ENCODE measurements at places on chromosomes 12 and 14. TPM values are rescaled to one million over a fixed set of nuclear protein-coding genes. Genes with fewer than 3 reads are reported as not detected.

- H3K4me3 ChIP-seq, result no peak overlapping the region
- DNase-seq, result no peak
- H3K36me3 ChIP-seq, result no peaks in the 10 kb centered on the region
- H3K4me1 ChIP-seq, result no peaks in the 10 kb centered on the region
- no peaks in the 10 kb centered on the region for H3K27me3 ChIP-seq
These were observed 410.1 kb downstream of the NAV3 start for GRCh38 chr12:78240827-78241226.

DNA sequence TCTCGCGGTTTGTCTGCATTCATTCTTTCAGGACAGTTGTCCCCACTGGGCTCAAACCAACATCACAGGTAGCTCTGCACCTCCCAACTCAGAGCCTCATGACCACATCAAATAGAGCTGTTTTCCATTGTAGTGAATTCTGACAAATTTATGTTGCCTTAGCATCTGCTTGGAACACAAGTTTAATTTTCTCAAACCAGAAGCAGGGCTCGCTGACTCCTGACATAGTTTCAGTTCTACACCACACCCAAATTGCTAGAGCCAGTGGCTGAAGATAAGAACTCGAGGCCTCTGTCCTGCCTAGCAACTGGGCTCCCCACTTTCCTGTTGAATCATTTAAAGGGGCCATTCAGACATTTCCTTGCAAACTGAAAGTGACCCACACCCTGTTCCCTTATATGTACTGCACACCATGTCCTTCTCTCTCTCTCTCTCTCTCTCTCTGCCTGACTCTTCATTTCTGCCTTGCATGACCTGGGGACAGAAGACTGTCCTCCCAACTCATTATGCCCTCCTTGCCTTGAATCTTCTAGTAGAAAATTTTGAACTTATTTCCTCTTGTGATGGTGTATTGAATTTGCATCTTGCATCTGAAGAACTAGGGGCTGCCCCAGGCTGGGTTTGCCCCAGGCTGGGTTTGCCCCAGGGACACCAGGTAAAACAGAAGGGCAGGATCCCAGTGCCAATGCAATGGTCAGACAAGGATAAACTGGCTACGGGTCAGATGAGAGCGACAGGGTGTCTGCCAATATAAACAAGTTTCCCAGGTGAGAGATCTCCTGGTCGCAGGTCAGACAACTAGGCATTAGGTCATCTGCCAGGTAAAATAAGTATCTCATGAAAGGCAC is 9.7 kb upstream of the WSCD2 start:
- H3K36me3 ChIP-seq, result no peaks in the 10 kb centered on the region
- peak overlapping the region; percentile 90 for H3K27ac ChIP-seq
- H3K4me3 ChIP-seq, result no peak overlapping the region
- H3K27me3 ChIP-seq, result no peaks in the 10 kb centered on the region
- peaks cover 34% of the 10 kb centered on the region for H3K4me1 ChIP-seq

GRCh38 chr14:56660677-56661389 is 81.2 kb downstream of the TMEM260 start:
- no peak overlapping the region for H3K4me3 ChIP-seq
- peaks cover 5% of the 10 kb centered on the region for H3K27me3 ChIP-seq
- H3K27ac ChIP-seq, result no peak overlapping the region

GRCh38 chr12:91377436-91377835 is 194.8 kb upstream of the DCN start:
- H3K27me3 ChIP-seq, result no peaks in the 10 kb centered on the region
- H3K27ac ChIP-seq, result no peak overlapping the region
- DNase-seq, result no peak
- no peak overlapping the region for H3K4me3 ChIP-seq
- peaks cover 3% of the 10 kb centered on the region for H3K4me1 ChIP-seq

DNA sequence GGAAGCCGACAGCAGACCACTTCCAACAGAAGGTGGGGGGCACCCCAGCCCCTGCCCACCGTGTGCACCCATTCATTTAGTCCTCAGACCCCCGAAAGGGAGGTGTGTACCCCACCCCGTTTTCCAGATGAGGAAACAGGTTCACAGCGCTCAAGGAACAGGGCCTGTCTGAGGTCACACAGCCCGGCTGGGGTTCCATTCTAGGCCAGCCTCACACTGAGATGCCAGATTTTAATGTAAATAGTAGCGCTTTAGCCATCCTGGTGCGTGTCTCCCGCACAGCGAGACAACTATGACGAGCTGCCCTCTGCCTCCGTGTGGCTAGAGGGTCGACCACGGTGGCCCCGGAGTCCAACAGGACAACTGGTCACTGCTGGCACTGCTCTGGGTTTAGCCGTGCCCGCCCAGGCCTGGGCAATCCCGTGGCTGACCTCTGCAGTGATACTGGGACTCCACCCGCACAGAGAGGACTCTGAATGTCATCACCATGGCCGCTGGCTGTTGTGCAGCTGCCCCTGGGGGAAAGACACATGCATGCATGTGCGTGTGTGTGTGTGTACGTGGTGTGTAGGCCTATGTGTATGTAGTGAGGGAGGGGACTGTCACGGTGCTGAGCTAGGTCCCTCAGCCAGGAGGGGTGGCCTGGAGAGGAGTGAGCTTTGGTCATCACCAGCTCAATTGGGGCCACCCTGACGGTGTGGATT is 31.6 kb downstream of the BEGAIN start:
- H3K4me3 ChIP-seq, result no peak overlapping the region
- no peak for DNase-seq
- no peak overlapping the region for H3K27ac ChIP-seq
- no peaks in the 10 kb centered on the region for H3K36me3 ChIP-seq
- peaks cover 35% of the 10 kb centered on the region for H3K27me3 ChIP-seq
- peaks cover 5% of the 10 kb centered on the region for H3K4me1 ChIP-seq

KRT79 gene
- total RNA-seq, result 0.27 TPM

GRCh38 chr14:62692490-62693106 is 352.7 kb downstream of the KCNH5 start:
- H3K27me3 ChIP-seq, result no peaks in the 10 kb centered on the region
- no peak for DNase-seq
- H3K4me3 ChIP-seq, result no peak overlapping the region

GRCh38 chr12:79547735-79548609 is 142.8 kb downstream of the PAWR start:
- H3K27me3 ChIP-seq, result no peaks in the 10 kb centered on the region
- H3K27ac ChIP-seq, result no peak overlapping the region
- H3K4me1 ChIP-seq, result no peaks in the 10 kb centered on the region
- peak; percentile 11 for DNase-seq
- no peak overlapping the region for H3K4me3 ChIP-seq
- H3K36me3 ChIP-seq, result no peaks in the 10 kb centered on the region

KLRK1 gene
- total RNA-seq, result 0.09 TPM

SERPINA3 gene
- total RNA-seq, result 2.3 TPM

DNA sequence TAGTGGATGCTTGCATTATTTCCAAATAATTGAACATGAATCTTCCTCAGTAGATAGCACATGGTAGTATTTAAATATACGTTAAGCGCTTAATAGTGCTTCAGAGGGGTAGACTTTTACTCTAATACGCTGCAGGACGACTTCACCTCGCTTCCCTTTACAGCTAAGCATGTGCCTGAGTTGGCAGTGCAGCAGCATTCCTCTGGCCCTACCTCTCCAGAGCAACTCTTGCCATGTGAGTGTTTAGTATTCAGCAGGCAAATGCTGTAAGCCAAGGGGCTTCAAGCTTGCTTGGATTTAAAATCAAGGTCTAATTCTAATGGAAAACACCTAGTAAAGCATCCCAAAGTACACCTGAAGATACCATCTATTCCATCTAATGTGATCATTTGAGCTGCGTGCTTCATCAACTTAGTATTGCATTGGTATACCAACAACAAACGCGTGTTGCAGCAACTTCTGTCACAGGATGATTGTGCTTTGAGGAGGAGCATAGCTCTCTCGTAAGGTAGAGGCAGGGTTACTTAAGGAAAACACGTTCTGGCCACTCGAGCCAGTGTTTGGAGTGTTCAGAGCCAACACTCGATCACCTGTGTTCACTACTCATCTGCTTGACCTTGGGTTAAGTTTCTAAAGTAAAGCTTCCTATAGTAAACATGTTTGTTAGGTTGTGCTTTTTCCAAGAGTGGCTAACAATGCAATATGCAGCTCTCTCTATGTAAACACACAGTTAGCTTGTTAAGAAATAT is 60.6 kb downstream of the PIWIL1 start:
- H3K4me3 ChIP-seq, result no peak overlapping the region
- no peaks in the 10 kb centered on the region for H3K36me3 ChIP-seq
- peaks cover 3% of the 10 kb centered on the region for H3K27me3 ChIP-seq
- DNase-seq, result no peak

PLEK2 gene
- total RNA-seq, result not detected

- H3K4me3 ChIP-seq, result no peak overlapping the region
- H3K27me3 ChIP-seq, result no peaks in the 10 kb centered on the region
- H3K27ac ChIP-seq, result peak overlapping the region; percentile 69
- peaks cover 21% of the 10 kb centered on the region for H3K4me1 ChIP-seq
- DNase-seq, result no peak
These were observed 16.3 kb upstream of the YBX3 start for GRCh38 chr12:10739157-10740118.

RNU7-1 gene
- total RNA-seq, result not detected

DNA sequence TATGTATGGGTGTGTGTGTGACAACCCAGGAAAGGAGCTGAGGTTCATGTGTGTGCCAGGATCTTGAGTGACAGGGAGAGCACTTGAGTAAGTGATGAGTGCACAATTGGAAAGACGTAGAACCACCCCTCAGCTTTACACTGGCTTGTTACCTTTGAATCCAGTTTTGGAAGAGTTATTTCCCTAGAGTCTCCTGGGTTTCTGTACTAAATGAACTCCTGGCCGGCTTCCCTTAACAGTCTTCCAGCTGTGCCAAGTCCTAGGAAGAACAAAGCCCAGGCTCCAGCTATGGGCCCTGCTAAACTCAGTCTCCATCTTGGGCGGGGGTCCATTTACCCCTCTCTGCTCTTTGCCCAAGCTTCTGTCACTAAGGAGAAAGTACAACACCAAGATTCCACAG is 19.7 kb upstream of the NR1H4 start:
- no peak for DNase-seq
- H3K4me1 ChIP-seq, result no peaks in the 10 kb centered on the region
- H3K27me3 ChIP-seq, result no peaks in the 10 kb centered on the region
- H3K36me3 ChIP-seq, result no peaks in the 10 kb centered on the region
- H3K27ac ChIP-seq, result no peak overlapping the region

DNA sequence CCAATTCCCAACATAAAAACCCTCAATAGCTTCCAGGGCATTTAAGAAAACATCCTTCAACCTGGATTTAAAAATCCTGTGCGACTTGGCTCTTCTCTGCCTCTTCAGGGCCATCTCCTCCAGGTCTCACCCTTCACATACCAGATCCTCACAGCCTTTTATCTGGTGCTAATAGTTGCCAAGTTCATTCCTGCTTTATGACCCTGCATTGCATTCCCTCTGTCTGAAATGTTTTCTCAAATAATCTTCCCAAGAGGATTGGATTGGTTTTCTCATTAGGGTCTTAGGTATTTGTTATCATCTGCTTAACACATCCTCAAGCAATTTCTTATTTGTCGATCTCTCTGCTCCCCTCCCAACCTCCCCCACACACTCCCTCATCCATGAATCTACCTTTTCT is 832.0 kb downstream of the GALC start:
- no peak overlapping the region for H3K27ac ChIP-seq
- H3K4me3 ChIP-seq, result no peak overlapping the region
- no peaks in the 10 kb centered on the region for H3K36me3 ChIP-seq

CLEC6A gene
- total RNA-seq, result not detected

KRT78 gene
- not detected for total RNA-seq

GRCh38 chr14:73249564-73250316 is 12.4 kb downstream of the PAPLN start:
- peaks cover 2% of the 10 kb centered on the region for H3K27me3 ChIP-seq
- no peaks in the 10 kb centered on the region for H3K36me3 ChIP-seq
- H3K4me3 ChIP-seq, result no peak overlapping the region
- H3K4me1 ChIP-seq, result peaks cover 9% of the 10 kb centered on the region

GRCh38 chr12:77274926-77275325 is 209.6 kb upstream of the E2F7 start:
- H3K27ac ChIP-seq, result no peak overlapping the region
- no peaks in the 10 kb centered on the region for H3K4me1 ChIP-seq
- no peak for DNase-seq

DNA sequence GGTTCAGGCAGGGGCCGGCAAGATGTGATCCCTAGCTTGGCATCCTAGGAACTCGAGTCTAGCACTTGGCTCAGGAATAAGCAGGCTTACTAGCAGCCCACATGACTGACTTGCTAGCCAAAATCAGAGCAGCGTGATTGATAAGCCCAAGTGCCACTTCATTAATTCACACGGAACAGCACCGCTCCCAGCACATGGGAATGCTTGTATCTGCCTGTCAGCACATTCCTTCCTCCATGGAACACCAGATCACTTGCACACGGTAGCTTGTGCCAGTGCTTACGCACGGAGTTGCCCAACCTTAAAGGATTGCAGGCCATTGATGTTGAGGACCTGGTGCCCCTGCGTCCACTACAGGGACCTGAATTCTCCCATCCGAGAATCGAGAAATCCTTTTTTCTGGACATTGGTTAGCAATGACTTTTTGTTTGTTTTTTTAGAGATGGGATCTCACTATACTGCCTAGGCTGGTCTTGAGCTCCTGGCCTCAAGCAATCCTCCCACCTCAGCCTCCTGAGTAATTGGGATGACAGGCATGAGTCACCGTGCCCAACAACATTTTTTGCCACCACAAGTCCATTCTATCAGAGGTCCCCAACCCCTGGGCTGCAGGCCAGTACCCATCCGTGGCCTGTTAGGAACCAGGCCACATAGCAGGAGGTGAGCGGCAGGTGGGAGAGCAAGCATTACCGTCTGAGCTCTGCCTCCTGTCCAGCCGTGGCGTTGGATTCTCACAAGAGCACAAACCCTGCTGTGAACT is 30.6 kb upstream of the TSPAN9 start:
- no peak overlapping the region for H3K27ac ChIP-seq
- no peaks in the 10 kb centered on the region for H3K4me1 ChIP-seq
- H3K36me3 ChIP-seq, result peaks cover 4% of the 10 kb centered on the region
- peaks cover 2% of the 10 kb centered on the region for H3K27me3 ChIP-seq
- no peak for DNase-seq

DNAH10 gene
- total RNA-seq, result 0.07 TPM

TTC7B gene
- total RNA-seq, result 77.2 TPM

All from K562 (cell line).